ENCODE measurements at places on chromosomes 5 and 9. TPM values are rescaled to one million over a fixed set of nuclear protein-coding genes. Genes with fewer than 3 reads are reported as not detected.

PTGR1 gene
- total RNA-seq, result 41.5 TPM

DOK3 gene
- total RNA-seq, result 10.3 TPM

- no peak for DNase-seq
Measured at GRCh38 chr9:108535526-108535925, 320.3 kb downstream of the ACTL7B start.

DNA sequence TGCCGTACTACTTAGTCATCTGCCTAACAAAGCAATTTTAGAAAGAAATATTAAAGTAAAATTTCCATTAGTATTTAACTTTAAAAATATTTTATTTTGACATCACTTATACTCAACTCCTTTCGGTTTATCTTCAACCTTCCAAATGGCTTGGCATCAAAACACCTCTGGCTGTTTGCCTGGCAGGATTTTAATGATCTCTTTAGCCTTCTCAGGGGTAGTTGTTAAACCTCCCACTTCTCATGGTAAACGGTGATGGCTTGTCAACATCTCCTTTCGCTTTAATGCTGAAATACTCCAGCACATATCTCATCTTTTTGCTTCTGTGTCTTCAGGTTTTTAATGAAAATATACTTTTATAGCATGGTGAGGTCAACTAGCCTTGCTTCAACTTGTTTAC is 747.1 kb downstream of the CETN3 start:
- no peak for DNase-seq

GRCh38 chr5:172407241-172407691 is 47.1 kb downstream of the SH3PXD2B start:
- DNase-seq, result no peak

DNA sequence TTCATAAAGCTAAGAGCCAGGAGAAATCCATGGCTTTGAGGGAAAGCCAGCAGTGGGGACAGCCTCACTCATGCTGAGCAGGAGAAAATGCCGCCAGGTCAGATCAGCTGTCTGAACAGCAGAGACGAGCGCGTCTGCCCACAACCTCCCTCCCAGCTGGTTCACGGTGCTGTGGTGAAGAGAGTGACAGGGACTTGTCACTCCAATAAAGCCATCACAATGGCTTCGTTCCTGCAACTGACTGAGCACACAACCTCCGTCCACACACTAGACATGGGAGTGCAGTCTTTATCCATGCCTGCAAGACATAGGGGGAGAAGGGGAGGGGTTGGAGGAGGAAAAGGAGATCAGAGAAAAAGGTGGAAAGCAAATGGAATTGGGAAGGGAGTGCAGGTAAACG is 206.9 kb downstream of the GABBR2 start:
- DNase-seq, result no peak

DNA sequence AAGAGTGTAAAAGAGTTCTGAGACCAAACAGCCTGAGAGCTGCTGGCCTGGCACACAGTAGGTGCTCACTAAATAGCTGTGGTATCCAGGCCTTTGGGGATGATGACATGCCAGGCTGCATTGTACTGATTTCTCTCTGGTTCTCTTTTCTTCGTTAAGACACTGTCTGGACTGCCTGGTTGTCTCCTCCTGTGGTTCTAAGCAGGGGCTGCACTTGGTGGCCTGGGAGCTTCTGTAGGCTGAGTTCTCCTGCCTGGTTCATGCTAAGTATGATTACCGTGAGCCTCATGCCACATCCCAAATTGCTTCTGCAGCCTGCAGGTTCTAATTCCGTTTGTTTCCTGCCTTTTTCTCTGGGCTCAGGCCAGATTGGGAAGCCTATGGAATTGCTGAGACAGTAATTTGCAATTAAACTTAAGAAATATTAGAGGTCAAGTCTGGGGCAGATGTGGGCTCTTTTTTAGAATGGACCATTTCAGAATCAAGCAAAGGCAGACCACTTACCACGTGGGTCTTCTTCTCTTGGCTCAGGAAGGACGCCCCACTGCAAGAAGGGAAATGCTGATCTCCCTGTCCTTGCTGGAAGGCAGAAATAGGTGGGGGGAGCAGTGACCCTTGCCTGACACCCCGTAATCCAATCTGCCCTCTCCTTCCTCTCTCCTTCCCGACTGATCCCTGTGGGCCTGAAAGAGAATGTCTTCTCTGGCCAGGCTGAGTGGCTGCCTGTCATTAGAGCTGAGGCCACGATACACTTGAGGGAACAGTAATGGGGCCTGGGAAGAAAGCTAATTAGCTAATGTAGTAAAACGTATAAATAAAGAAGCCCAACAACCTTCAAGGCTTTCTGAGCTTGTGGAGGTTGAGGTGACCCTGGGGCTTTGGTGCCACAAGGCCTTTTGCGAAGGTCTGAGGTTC is 21.9 kb upstream of the BOD1 start:
- no peak for DNase-seq

Measured in mucosa of descending colon (tissue), 3 donors.